Thoracic aorta (tissue), 2 donors: ENCODE measurements at places on chromosomes 13 and 19.

DNA sequence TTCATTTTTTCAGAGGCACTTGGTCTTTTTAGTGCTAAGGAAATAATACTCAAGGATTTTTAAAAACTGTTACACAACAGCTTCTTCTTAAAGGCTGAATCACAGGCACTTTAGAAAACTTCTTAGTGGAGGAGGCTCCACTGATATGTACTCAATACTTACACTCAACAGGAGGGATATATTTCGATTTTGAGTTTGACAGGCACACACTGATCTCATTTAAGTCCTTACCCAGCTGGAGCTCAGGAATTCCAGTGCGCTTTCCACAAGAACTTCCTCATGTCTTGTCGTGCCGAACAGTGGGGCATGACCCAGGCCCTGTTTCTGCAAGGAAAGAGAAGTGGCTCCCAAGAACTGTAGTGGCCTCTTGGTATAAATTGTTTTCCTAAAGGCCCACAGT lies 103.8 kb downstream of the RGCC start:
- DNase-seq, result no peak

DNA sequence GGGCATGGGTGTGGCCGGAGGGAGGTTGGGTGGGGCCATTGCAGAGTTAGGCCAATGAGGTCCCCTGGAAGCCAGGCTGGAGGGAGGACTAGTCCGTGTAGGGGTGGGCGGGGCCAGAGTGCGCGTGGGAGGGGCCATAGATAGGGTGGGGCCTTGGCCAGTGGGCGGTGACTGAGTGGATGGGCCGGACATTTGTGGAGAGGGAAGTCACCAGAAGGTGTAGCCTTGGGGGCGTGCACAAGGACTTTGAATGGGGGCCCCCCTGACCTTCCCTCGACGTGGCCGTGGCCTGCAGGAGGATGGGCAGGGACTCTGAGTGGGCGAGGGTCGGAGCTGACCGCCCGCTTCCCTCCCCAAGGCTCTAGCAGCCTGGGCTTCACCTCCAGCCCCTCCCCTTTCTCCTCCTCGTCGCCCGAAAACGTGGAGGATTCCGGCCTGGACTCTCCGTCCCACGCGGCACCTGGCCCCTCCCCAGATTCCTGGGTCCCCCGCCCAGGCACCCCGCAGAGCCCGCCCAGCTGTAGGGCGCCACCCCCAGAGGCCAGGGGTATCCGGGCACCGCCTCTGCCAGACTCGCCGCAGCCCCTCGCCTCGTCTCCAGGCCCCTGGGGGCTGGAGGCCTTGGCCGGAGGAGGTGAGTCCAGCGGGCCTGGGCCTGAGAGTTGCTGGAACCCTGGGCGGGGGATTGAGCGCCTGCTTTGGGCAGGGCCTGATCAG lies 16.5 kb upstream of the B3GNT3 start:
- no peak for DNase-seq

DNA sequence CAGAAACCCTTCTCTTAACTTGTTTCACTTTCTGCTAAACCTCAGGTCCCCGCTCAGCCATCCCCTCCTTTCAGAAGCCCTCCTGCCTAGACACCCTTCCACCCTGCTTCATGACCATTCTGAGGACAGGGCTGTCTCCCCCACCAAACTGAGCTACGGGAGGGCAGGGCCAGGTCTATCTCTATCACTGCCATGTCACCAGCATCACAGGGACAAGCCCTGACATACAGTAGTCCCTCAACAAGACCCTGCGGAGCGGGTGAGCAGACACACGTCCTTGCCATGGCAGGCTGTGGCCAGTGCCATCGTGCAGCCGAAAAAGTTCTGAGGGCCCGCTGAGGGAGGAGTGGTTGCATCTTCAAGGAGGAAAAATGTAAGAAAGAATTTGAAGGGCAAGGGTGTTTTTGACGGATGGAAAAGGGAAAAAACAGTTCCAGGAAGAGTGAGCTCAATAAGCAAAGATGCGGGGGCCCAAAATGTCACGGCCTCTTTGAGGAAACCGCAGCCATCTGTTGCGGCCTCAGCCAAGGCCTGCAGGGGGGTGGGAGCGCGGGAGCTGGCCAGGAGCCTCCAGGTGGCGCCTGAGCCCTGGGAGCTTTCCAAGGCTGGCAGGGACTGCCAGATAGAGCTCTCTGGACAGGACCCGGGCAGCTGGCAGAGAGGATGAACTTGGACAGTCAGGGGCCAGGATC lies 8.1 kb downstream of the PTGIR start:
- no peak for DNase-seq

DNA sequence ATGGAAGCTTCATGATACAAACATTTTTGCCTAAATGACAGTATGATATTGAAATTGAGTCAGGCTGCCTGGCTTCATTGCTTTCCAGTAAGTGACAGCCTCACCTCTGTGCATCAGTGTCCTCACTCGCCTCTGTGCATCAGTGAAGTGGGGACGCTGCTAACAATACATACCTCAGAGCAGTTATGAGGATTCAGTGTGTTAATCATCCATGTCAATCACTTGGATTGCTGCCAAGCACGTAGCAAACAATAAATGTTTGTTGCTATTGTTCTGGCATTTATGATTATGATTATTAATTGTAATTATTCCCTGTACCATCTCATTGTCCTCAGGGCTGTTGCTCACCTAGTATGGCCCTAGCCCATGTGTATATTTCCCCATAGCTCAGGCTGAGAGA lies 8.8 kb downstream of the PPP2R1A start:
- no peak for DNase-seq

DNA sequence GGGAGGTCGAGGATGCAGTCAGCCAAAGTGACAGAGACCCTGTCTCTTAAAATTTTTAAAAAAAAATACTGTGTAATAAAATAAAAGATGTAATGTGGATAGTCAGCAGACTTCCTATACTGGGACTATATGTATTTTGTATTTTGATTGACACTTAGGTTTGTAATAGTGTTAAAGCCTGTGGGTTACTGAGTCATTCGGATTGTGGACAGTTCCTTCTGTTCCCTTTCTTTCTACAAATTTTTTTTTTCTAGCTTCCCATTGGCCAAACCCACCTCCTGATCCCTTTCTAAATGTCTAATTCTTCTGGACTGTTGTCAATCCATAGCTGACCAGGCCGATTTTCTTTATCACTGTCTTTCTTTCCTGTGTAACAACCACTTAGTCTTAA lies 108.0 kb downstream of the DNAJC3 start:
- no peak for DNase-seq

DNA sequence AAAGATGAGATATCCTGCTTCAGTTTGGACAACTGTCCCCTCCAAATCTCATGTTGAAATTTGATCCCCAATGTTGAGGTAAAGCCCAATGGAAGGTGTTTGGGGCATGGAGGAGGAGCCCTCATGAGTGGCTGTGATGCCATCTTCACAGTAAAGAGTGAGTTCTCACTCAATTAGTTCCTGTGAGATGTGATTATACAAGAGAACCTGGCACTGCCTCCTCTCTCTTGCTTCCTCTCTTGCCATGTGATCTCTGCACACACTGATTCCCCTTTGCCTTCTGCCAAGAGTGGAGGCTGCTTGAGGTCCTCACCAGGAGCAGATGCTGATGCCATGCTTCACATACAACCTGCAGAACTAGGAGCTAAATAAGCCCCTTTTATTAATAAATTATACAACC lies 86.9 kb downstream of the HSPH1 start:
- no peak for DNase-seq

DNA sequence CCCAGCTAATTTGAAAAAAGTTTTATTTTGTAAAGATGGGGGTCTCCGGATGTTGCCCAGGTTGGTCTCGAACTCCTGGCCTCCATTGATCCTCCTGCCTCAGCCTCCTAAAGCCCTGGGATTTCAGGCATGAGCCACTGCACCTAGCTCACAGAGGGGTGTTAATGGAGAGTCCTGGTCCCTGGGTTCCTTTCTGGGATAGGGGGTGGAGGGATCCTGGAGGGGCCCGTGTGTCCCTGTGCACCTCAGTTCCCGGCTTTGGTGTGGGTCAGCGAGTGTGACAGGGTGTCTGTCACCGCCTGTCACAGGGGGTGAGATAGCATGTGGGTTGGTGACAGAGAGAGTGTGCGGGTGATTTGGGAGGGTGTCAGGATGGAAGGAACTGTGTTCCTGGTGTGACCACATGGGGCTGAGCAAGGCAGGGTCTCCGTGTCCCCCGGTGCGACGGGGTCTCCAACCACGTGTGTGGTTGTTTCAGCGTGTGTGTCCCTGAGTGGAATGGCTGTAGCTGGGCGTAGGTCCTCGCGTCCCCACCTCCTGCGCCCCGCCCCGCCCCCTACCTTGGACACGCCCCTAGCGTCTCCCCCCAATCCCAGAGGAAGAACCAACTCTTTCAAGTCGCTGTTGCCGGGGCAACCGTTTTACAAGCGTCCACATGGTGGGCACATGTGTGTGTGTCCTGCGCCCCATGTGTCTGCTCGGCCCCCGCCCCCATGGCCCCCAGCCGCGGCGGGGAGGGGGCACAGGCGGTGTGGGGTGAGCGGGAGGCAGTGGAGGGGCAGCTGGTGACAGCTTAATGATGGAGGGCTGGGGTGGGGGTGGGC lies 2.9 kb upstream of the NRTN start:
- DNase-seq, result no peak

DNA sequence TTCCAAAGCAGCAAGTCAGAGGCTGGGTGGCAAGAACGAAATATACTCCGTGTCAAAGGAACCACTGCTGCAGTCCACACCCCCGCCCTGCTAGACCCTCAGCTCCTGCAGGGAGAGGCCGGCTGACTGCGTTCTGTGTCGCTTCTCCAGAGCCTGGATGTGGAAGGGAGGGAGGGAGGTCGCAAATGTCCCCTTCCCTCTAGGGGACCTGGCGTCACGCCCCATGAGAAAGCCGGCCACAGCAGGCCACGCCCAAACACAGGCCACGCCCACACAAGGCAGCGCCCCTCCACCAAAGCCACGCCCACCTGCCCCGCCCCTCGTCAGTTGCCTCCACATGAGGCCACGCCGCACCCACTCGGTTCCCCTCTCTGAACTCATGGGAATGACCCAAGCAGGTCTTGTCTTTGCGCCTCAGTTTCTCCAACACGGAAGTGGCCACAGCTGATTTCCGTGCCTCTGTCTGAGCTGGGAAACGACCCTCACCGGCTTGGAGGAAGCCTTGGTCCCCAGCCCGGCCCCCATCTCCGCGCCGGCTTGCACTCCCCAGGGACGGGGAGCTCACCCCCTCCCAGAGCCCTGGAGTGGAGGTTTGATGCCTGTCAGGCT lies 38.4 kb upstream of the TCF3 start:
- DNase-seq, result no peak

GRCh38 chr19:17184371-17184841 lies 30.8 kb upstream of the USE1 start:
- DNase-seq, result no peak

GRCh38 chr13:43293986-43294385 lies 270.6 kb downstream of the DNAJC15 start:
- no peak for DNase-seq

DNA sequence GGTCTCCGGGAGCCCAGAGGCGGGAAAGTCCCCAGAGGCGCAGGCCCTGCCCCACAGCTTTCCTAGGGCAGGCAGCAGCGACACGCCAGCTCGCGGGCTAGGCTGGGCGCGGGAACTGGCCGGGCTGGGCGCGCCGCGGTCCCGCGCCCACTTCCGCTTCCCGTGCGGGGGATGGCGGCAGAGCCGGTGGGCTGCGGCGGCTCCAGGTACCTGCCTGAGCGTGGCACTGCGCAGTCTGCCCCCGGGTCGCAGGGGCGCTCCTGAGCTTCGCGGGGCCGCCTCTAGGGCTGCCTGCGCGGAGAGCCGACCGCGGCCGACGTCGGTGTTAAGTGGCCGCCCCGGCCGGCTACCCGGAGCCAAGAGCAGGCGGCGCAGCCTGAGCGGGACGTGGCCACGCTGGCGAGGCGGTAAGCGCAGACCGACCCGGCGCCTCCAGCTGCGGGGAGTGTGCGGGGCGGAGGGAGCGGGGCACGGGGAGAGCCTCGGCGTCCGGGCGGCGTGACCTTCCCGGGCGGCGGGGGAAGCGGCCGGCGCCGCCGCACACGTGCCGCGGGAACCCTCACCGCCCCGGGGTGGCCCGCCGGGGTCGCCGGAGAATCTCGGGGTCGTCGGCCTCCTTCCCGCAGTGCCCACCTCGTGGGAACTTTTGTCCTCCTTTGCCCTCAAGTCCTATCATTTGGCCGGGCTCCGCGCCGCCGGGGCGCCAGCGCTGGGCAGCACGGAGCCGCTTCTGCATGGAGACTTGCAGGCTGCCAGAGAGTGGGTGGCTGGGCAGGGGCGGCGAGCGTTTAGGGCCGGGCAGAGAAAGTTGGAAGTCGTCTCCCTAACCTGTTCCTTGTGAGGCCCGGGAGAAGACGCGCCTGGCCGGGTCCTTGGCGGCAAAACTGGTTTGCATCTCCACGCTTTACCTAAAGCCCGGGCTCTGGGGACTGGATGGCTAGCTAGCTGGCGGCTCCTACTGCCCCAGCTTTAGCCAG lies 31.4 kb upstream of the MPHOSPH8 start:
- DNase-seq, result no peak

DNA sequence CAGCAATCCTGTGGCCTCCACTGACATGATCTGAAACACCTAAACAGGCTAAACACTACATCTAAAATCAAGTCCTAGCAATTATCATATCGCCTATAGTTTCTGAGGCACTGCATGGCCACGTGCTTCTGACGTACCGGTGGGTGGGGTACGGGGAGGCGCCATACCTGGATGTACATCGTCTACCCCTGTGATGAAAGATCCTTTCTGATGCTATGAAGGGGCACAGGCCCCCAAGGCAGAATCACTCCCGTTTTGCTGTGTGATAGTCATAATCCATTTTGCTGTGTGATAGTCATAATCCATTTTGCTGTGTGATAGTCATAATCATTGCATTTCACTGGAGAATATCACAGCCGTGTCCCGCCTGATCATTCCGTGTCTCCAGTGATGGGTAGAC lies 118.7 kb upstream of the SOX1 start:
- no peak for DNase-seq

DNA sequence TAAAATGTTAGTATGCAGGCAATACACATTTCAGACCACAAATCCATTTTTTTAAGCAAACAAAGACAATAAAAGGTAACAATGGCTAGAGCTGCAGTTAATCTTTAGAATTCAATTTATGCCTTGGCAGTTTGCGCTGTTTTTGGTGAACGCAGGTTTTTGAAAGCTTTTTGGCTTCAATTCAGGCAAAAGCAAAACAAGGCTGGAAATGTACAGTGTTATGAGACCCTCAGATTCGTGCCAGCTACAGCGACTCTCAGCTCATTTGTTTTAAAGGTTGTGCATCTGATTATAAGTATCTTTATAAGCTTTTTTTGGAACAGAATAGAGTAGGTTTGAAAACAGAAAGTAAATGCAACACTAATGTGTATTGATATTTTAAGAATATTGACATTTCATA lies 63.6 kb upstream of the SOX1 start:
- DNase-seq, result no peak

DNA sequence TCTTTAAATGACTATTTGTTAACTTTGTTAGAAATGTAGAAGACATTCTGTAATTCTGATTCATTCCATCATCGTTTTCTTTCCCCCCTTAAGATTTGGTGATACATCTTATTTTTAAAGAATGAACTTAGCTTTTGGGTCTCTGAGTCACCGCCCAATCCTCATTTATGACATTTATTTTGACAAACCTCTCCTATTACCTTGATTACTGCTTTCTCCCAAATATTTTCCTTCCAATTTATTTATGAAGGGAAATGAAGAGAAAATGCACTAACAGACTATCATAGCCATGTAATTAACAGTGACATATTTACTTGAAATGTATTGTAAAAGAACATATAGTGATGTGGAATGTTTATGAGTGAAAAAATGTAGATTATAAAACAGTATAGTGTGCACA lies 241.6 kb downstream of the DCLK1 start:
- DNase-seq, result no peak

GRCh38 chr19:50569938-50570540 lies 1.8 kb upstream of the LRRC4B start:
- DNase-seq, result no peak
